ENCODE measurements at places on chromosomes 7 and 10.

GRCh38 chr10:61792097-61792716 is 109.3 kb upstream of the ARID5B start:
- no peak for DNase-seq

- no peak for DNase-seq
Observed at GRCh38 chr10:125538947-125539731, 143.8 kb downstream of the TEX36 start.

GRCh38 chr10:50613150-50613549 is 10.6 kb downstream of the SGMS1 start:
- no peak for DNase-seq

- no peak for DNase-seq
Observed at GRCh38 chr10:43706166-43706565, 57.5 kb upstream of the ZNF32 start.

GRCh38 chr10:116891208-116891607 is 41.9 kb downstream of the ENO4 start:
- DNase-seq = peak; percentile 1

DNA sequence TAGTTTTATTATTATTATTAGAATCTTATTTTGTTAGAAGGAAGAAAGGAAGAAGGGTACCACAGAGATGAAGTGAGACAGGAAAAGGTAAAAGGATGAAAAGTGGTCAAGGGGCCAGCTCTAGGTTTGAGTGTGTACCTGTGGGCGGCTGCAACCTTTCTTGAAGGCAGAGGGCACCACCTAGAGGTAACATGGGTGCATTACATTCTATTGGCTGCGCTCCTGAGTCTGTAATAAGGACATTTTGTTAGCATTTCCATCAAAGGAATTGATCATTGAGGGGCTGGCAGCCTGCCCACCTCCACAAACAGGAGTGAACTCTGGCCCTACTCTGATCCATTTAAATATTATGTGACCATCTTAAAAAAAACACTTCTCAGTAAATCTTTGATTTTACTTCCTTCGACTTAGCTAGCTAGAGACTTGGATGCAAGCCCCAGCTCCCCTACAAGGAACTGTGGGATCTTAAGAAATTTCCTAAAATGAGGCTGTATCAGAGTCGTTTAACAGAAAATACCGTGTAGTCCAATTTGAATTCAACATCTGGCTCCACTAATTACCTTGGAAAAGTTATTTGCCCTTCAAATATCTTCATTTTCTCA is 610.4 kb downstream of the IPMK start:
- peak; percentile 14 for DNase-seq

DNA sequence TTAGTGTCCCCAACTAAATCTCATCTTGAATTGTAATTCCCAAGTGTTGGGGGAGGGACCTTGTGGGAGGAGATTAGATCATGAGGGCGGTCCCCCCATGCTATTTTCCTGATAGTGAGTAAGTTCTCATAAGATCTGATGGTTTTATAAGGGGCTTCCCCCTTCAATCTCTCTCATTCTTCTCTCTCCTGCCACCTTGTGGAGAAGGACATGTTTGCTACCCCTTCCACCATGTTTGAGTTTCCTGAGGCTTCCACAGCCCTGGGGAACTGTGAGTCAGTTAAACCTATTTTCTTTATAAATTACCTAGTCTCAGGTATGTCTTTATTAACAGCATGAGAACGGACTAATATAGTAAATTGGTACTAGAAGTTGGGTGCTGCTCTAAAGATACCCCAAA is 365.6 kb downstream of the ANKRD7 start:
- no peak for DNase-seq

DNA sequence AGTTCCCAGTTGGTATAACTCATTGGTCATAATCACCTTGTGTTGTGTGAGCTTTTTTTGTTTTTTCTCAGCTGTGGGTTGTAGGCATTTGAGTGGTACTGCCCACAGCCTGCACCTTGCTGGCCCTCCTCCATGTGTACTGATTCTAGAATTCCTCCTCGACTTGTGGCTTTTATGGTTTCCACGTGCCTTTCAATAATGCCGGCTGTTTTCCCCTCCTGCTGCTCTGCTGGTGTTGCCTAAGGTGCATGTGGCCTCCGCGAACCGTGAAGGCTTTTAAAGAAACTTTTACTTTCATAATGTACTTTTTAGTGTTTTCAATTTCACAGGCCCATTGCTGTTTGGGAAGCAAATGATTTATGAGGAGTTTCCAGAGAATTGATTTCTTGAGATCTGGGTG is 518.0 kb downstream of the REEP3 start:
- no peak for DNase-seq

GRCh38 chr10:123614888-123615287 is 51.3 kb upstream of the GPR26 start:
- DNase-seq = peak; percentile 11

DNA sequence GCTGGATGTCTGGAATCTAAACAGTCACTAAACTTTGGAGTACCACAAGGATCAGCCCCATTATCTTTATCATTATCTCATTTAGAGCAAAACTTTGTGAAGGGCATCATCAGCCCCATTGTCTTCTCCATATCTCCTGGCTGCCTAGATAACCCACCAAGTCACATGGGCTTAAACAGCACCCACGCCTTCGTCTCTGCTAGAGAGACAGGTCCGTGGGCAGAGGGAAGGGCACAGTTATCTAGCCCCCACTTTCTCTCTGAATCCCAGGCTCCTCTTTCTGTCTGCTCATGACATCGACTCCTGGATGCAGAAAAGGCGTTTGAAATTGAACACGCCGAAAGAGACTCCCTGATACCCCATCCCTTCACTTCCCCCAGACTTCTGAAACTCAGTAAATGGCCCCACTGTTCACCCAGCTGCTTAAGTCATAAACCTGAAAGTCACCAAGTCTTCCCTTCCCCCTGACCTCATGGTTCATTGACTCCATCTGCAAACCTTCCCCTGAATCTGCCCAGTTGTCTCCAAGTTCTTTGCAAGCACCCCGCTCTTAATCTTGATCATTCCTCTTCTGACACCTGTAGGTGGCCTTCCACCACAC is 20.9 kb upstream of the PARD3 start:
- DNase-seq = no peak

DNA sequence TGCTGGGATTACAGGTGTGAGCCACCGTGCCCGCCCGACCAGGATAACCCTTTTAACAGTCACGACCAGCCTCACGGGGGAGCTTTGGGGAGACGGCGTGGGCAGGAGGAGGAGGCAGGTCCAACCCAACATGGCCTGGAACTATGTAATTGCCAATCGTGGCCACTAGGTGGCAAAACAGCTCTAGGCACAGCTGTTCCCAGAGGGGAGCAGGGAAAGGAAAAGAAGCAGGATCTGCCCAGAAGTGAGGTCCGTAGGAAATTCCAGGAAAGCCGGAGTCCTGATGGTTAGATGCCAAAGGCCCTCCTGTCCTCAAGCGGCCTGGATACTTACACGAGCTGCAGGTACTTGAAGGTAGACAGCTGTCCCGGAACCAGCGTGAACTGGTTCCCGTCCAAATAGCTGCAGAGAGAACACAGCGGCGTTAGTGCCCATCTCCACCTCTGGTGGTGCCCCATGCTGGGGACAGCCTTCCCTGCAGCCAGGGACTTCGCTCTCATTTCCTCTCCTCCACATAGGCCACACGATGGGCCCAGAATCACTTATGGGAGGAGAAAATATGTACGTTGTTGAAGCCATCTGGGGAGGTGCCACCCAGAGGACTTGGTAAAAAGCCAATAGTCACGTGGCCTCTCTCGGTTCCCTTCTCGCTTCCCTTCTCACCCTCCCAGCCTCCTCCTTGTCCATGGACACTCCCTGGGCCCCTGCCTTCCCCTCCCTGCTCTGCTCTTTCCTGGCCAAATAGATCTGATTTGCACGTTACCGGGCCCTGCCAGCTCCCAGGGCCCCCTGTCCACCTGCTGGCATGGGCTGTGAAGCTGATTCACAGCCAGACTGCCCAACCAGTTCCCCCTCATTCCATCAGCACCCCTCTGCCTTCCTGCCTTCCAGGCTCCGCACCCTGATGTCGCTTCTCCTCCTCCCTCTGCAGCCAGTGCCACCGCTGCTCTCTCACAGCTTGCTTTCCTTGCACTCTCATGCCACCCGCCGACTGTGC is 148.1 kb downstream of the SLIT1 start:
- peak; percentile 43 for DNase-seq

- no peak for DNase-seq
Observed at GRCh38 chr10:122701652-122702051, 2.0 kb upstream of the C10orf120 start.

- DNase-seq = no peak
Observed at GRCh38 chr7:55179931-55180682, 161.3 kb downstream of the EGFR start.

DNA sequence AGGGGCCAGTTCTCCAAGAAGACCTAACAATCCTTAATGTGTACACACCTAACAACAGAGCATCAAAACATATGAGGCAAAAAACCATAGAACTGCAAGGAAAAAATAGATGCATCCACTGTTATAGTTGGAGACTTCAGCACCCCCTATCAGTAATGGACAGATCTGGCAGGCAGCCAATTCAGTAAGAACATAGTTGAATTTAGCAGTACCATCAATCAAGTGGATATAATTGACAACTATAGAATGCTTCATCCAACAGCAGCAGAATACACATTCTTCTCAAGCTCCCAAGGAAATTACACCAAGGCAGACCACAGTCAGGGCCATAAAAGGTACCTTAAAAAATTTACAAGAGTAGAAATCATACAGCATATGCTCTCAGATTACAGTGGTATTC is 42.2 kb downstream of the POLL start:
- DNase-seq = no peak

- no peak for DNase-seq
Observed at GRCh38 chr7:40880581-40880980, 745.8 kb downstream of the SUGCT start.

GRCh38 chr7:18345641-18346234 is 149.8 kb upstream of the HDAC9 start:
- no peak for DNase-seq

DNA sequence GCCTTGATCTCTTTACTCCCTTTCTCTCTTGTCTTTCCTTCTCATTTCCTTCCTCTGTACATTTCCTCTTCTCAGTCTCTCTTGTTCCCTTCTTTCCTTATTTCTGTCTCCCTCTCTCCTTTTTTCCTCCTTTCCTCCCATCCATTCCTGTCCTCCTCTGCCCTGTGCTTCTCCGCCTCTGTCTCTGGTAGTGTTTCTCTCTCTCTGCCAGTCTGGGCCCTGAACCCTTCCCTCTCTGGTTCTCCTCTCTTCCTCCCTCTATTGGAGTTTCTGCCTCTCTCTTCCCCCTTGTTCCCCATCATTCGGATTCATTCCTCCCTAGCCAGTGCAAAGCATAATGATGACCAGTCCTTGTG is 13.2 kb upstream of the PAX2 start:
- no peak for DNase-seq

DNA sequence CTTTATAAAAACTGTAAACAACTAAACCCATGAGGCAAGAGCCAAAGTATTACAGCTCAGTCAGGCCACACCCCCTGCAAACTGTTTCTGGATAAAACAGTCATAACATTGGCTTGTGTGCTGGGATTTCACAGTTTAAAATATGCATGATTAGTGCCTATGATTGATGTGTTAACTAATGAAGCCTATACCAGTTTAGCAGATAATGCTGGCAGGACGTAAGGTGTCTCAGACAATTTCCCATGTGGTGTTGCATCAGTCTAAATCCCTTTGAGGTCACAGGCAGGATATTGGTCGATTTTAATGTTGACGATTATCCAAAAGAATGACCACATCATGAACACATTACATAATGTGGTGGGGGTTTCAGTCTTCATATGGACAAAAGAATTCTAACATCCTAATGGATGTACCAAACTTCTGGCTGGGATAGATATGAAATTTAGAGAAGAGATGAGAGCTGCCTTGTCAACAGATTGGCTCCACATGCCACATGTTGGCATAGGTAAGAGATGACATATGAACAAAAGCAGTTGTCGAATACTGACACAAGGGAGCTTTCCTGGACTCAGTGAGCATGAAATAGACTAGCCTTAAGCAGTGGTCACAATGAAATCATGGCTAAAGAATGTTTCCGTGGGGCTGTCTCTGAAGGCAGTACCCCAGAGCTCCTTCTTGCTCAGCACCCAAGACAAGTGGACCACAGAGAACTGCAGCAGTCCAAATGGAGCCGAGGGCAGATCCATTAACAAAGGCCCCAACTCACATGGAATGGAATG is 445.6 kb downstream of the GFRA1 start:
- no peak for DNase-seq

DNA sequence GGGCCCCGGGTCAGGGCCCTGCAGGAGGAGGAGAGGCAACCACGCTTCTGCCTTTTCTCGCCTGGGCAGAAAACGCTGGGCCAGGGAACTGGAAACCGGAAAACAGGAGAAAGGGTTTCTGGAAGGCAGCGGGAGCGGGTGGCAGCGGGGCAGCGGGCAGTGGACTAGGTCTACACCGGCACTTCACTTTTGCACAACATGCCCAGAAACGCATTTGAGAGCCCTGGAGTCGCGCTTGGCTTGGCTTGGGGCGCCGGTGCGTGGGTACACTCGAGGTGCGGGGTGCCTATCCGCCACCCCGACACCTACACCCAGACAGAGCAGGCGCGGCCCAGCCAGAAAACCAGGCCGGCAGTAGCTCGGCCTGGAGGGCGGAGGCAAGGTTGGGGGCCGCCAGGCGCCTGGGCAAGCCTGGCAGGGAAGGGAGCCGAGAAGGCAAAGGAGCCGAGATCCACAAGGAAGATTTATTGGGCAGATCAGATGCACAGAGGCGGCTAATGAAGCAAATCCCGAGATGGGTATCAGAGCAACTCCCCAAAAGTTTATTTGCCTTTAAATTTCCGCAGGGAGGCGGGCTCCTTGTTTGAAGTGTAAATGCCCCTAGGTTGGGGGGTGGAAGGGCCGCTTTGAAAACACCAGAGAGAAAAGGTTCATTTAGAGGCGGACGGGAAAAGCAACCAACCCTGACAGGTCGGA is 3.2 kb upstream of the PAX2 start:
- no peak for DNase-seq

DNA sequence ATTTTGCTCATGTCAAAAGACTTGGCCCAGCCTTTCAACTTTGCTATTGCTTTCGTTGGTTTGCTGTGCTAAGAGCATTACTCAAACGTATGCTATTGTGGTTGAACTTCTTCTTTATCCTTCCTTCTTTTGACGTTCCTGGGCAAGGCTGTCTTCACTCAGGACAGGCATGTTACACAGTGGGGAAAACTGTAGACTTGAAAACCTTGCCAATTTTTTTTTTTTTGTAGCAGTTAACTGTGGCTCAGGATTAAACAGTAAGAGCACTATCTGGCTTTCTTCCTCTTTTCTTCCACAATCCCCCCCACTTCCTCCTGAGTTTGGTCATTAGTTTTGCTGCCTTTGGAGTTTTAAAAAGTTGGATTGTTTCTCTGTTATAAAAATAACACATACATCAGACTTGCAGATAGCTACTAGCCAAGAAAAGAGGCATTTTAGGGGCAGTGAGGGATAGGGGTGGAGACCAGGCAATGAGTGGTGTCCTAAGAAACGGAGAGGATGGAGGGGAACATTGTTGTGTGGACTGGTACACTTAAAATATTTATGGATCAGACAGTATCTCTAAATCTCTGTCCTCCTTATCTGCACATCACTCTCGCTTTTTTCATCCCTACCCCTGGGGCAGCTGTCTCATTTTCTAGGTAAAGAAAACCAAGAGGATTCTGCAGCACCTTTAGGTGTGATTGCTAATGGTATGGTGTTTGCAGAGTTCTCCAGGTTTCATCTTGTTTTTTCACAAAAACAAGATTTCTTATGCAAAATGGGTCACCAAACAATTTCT is 181.7 kb downstream of the LRMDA start:
- no peak for DNase-seq

- DNase-seq = no peak
Observed at GRCh38 chr7:73831834-73832651, 1.2 kb downstream of the CLDN4 start.

Data from AG09319 (cell line).